ENCODE measurements at places on chromosomes 1 and 21.

- H3K4me3 ChIP-seq, result peak overlapping the region; percentile 21
- DNase-seq, result peak; percentile 75
- H3K36me3 ChIP-seq, result peaks cover 7% of the 10 kb centered on the region
- peak overlapping the region; percentile 82 for H3K27ac ChIP-seq
- peaks cover 7% of the 10 kb centered on the region for H3K27me3 ChIP-seq
- peaks cover 43% of the 10 kb centered on the region for H3K4me1 ChIP-seq
Measured at GRCh38 chr1:91754348-91754747, 131.6 kb downstream of the TGFBR3 start.

- no peak overlapping the region for H3K27ac ChIP-seq
- H3K27me3 ChIP-seq, result no peaks in the 10 kb centered on the region
- no peaks in the 10 kb centered on the region for H3K36me3 ChIP-seq
- DNase-seq, result no peak
- H3K4me3 ChIP-seq, result no peak overlapping the region
Measured at GRCh38 chr1:236407059-236407458, 13.0 kb downstream of the EDARADD start.

- DNase-seq, result no peak
- peaks cover 33% of the 10 kb centered on the region for H3K4me1 ChIP-seq
- H3K27me3 ChIP-seq, result no peaks in the 10 kb centered on the region
- H3K27ac ChIP-seq, result no peak overlapping the region
- H3K4me3 ChIP-seq, result no peak overlapping the region
Measured at GRCh38 chr1:247905181-247905580, 9.8 kb downstream of the OR2W3 start.

DNA sequence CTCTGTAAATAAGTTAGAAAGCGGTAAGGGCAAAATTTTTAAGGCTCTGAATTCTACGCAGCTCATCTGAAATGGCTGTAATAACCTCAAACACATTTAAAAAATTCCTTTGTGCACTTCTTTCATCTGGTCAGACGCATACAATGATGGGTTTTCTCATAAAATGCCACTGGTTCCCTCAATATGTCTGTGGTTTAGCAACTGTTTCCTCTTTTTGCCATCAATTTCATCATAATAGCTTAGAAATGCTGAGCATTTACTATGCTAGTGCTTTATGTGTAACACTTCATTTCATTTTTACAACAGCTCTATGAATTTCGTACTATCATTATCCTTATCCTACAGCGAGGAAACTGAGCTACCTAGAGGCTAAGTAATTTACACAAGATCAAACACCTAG lies 35.3 kb upstream of the DMRTA2 start:
- no peaks in the 10 kb centered on the region for H3K27me3 ChIP-seq
- H3K36me3 ChIP-seq, result no peaks in the 10 kb centered on the region
- no peaks in the 10 kb centered on the region for H3K4me1 ChIP-seq

DNA sequence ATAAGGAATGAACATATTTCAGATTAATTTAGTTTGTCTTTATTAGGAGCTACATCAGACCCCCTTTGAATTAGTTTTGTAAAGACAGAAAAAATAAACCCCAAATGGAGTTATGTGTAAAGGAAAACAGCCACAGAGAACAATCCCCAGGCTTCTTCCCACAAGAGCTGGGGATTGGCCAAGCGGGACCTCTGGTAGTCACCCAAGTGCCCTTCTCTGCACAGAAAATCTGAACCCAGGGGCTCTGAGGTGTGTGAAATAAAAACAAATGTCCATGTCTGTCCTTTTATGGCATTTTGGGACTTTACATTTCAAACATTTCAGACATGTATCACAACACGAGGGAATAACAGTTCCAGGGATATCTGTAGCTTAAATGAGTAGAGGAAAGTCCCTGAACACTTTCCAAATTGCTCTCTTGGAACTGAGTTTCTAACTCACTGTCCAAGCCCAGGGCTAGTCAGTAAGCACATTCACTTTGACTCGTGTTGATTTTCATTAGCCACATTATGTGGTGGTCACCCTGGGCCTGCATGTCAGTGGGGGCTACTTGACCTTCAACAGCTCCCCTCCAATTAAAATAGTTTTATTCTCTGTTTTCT lies 22.5 kb downstream of the DPT start:
- no peaks in the 10 kb centered on the region for H3K4me1 ChIP-seq
- peaks cover 15% of the 10 kb centered on the region for H3K27me3 ChIP-seq
- DNase-seq, result no peak
- no peaks in the 10 kb centered on the region for H3K36me3 ChIP-seq
- no peak overlapping the region for H3K27ac ChIP-seq

DNA sequence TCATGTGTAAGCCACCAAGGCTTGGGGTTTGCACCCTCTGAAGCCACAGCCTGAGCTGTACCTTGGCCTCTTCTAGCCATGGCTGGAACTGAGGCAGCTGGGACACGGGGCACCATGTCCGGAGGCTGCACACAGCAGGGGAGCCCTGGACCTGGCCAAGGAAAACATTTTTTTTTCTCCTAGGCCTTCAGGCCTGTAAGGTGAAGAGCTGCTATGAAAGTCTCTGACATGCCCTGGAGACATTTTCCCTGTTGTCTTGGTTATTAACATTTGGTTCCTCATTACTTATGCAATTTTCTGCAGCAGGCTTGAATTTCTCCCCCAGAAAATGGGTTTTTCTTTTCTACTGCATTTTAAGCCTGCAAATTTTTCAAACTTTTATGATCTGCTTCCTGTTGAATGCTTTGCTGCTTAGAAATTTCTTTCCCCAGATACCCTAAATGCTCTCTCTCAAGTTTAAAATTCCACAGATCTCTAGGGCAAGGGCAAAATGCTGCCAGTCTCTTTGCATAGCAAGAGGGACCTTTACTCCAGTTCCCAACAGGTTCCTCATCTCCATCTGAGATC lies 295.8 kb downstream of the LTN1 start:
- H3K27ac ChIP-seq, result no peak overlapping the region
- no peaks in the 10 kb centered on the region for H3K27me3 ChIP-seq
- no peaks in the 10 kb centered on the region for H3K36me3 ChIP-seq
- DNase-seq, result no peak
- H3K4me1 ChIP-seq, result no peaks in the 10 kb centered on the region

DNA sequence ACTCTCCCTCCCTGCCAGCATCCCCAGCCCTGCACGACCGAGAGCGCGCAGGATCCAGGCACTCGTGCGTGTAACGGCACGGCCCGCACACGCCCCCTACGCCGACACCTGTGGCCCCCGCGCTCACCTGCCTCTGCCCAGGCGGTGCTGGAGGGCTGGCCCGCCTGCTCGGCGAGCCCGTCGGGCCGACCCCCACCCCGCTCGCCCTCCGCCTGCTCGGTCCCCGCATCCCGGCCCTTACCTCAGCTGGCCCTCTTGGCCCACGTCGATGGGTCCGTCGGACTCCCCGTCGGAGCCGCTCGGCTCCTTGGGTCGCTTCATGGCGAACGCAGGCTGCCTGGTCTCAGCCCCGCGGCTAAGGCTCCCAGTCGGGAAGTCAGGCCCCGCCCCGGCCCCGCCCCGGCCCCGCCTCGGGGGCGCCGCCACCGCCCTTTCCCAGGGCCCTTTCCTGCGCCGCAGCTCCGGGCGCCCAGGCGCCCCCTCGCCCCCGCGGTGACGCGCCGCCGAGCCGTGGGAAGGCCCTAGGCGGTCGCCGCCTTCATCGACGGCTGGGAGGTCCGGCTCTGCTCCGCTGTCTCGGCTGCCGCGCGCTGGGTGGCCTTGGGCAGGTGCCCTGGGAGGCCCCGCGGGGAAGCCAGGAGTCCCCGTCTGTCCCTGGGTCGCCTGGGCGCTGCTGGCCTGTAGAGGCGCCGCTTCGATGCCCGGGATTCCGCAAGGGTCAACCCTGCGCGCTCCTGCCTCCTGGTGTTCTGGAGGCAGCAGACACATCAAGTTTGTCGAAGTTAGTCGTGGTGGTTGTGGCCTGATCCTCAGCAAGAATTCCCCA lies at the start of gene HEYL:
TSS of gene HEYL (minus strand) at position 339 of the 826 bp plus-strand sequence. CDS start at position 321, 18 bp downstream.
- peak within 1 kb of the TSS; percentile 38 for H3K4me3 ChIP-seq
- peaks cover 28% of the 10 kb centered on the region for H3K27me3 ChIP-seq
- H3K36me3 ChIP-seq, result no peaks in the 10 kb centered on the region
- peak; percentile 83 for DNase-seq
- no peak within 1 kb of the TSS for H3K27ac ChIP-seq

DNA sequence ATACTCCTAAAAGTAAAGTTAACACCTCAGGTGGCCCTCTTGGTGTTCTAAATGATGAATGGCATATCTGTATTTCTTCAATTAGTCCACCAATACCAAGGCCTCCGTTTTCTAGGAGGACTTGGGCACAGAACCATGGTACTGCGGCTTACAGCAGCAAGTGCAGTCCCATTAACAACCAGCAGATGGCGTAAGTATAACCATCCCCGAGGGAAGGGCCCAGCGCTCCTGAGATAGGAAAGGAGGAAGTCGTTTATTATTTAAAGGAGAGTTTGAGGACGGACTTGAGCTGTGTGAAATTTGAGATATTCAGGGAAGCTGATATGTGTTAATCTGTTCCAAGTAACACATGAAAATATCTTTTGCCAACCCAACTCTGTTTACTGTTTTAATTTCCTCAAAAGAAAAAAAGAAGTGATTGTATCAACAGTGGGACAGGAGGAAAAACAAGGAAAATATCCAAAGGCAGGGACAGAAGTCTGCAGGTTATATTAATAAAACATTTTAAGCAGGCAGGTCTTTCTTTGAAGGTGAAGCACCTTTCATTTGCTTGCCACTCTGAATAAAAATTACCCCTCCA lies 37.7 kb upstream of the KCNJ15 start:
- peaks cover 8% of the 10 kb centered on the region for H3K4me1 ChIP-seq
- H3K27me3 ChIP-seq, result peaks cover 4% of the 10 kb centered on the region
- H3K27ac ChIP-seq, result no peak overlapping the region
- peaks cover 5% of the 10 kb centered on the region for H3K36me3 ChIP-seq

DNA sequence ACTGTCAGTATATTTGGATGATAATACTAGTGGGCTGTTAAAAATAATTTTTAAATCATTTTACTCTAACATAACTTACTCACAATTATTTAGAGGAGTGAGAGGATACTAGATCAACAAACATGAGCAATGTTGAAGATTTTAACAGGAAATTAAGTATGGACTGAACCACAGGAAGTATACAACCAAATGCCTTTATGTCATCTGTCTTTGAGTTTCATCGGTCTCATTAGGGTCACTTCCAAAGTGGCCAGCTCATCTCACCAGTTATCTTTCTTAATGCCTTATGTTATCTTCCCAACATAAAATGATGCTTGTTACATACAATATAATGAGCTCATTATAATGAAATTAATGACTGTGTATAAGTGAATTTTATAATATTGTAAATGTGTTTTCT lies 1.5 kb upstream of the RGS1 start:
- no peaks in the 10 kb centered on the region for H3K27me3 ChIP-seq
- H3K4me1 ChIP-seq, result peaks cover 70% of the 10 kb centered on the region
- peaks cover 20% of the 10 kb centered on the region for H3K36me3 ChIP-seq
- no peak for DNase-seq
- no peak overlapping the region for H3K4me3 ChIP-seq

DNA sequence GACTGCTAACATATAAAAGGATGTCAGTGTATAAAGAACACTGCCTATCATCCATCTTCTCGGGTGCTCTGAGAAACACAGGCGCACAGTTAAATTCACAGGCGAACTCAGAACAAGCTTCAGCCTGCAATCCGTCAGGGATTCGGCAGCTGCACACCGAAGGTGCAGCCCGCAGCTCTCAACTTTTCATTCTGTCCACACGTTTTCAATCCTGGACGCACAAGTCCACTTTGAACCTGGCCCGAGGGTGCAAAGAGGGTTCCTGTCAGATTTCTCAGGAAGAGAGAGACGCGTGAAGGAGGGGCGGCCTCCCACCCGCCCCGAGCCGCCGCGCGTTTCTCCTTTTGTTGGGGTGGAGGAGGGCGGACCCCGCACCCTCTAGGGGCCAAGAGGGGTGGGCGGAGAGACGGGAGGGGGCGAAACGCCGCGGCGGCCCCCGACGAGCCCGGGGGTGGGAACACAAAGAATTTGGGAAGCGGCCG lies 724 bp downstream of the DOCK7 start:
- H3K4me3 ChIP-seq, result peak overlapping the region; percentile 88
- no peaks in the 10 kb centered on the region for H3K36me3 ChIP-seq
- peaks cover 30% of the 10 kb centered on the region for H3K4me1 ChIP-seq
- H3K27ac ChIP-seq, result peak overlapping the region; percentile 87
- no peaks in the 10 kb centered on the region for H3K27me3 ChIP-seq
- peak; percentile 38 for DNase-seq

DNA sequence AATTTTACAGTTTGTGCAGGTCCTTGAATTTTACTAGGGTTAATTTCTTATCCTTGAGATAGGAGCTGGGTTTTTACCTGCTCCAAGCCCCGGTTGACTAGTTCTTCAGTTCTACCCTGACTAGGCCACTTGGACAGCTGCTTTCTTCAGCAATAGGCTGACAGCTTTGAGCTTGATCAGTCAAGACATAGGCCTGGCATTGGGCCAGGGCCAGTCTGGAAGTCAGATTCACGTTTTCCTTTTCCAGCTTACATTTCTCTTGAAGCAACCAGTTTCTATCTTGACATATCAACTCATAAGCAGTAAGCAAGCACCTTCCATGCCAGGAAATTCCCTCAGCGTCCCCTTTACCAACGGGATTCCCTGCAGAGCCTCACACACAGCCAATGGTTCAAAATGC lies 63.7 kb upstream of the AJAP1 start:
- no peaks in the 10 kb centered on the region for H3K36me3 ChIP-seq
- H3K27me3 ChIP-seq, result peaks cover 15% of the 10 kb centered on the region
- no peak overlapping the region for H3K27ac ChIP-seq
- H3K4me1 ChIP-seq, result no peaks in the 10 kb centered on the region

DNA sequence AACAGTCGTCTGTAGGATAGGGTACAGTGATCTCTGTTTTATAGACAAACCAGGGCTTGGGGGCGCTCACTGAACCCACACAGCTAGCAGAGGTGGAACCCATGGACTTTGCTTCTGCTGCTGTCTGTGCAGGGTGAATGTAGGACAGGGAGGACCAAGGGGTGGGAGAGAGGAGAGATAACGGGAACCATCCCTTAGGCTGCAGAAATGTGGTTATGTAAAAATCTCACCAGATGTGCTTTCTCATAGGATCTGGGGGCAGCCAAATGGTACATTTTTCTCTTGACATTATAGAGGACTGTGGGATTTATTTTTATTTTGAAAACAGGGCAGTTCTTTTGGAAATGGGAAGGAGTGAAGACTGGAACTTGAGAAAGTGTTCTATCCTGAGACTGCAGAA lies 8.7 kb downstream of the NFASC start:
- peaks cover 15% of the 10 kb centered on the region for H3K27me3 ChIP-seq
- no peak overlapping the region for H3K27ac ChIP-seq
- no peaks in the 10 kb centered on the region for H3K4me1 ChIP-seq
- no peak for DNase-seq
- no peaks in the 10 kb centered on the region for H3K36me3 ChIP-seq

GRCh38 chr1:194102607-194103006 lies 916.2 kb upstream of the B3GALT2 start:
- no peaks in the 10 kb centered on the region for H3K27me3 ChIP-seq
- H3K36me3 ChIP-seq, result no peaks in the 10 kb centered on the region
- H3K4me1 ChIP-seq, result no peaks in the 10 kb centered on the region
- DNase-seq, result no peak
- no peak overlapping the region for H3K4me3 ChIP-seq
